ENCODE measurements at places on chromosomes 7 and 10. TPM values are rescaled to one million over a fixed set of nuclear protein-coding genes. Genes with fewer than 3 reads are reported as not detected.

- DNase-seq, result no peak
These were observed 9.4 kb upstream of the CRTAC1 start for GRCh38 chr10:98039690-98040381.

GRCh38 chr7:128022631-128023532, 8.4 kb downstream of the LRRC4 start:
- DNase-seq, result no peak

GRCh38 chr7:1058821-1059199, 14.5 kb downstream of the GPR146 start:
- no peak for DNase-seq

- DNase-seq, result no peak
These were observed 48.3 kb upstream of the ATRNL1 start for GRCh38 chr10:115044891-115045290.

DNA sequence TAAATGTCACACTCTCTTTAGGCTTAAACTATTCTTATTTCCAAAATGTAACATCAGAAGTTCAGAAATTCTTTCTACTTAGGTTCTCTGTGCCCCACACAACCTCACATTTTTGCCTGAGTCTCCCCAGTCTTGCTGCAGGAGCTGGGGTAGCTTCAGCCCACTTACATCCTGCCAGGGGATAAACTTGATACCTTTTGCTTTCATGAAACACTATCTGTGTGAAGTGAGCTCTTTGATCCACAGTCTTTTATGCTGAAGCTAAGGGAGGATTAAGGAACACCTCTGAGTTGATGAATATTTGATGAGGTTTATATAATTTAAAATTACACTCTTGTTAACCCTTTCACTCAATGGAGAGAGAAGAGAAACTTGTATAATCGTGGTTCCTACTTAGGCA, 341.0 kb downstream of the AUTS2 start:
- DNase-seq, result no peak

DNA sequence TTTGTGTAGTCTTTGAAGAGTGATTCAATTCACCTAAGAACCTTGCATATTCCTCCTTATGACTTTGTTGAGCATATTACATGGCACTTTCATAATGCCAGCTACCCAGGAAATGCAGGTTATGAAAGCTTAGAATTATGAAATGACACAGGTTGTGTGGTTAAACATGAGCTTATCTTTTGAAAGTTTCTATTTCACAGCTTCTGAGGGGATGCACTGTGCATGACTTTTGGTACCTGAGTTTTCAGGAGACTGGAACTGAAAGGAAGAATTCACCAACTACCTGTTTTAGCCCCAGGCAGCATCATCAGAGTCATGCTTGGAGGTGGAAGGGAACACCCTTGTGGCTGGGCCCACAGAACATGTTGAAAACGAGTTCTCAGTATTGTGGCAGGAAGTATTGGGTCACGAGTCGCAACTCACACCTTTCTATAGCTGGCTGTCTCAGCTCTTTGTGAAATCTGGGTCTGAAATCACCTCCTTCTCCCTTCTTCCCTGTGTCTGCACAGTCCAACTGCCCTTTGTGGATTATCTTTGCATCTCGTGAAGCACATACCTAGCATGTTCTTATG, 228.2 kb downstream of the PTEN start:
- peak; percentile 88 for DNase-seq

- DNase-seq, result no peak
These were observed 690.3 kb upstream of the FOXK1 start for GRCh38 chr7:3991731-3992231.

DNA sequence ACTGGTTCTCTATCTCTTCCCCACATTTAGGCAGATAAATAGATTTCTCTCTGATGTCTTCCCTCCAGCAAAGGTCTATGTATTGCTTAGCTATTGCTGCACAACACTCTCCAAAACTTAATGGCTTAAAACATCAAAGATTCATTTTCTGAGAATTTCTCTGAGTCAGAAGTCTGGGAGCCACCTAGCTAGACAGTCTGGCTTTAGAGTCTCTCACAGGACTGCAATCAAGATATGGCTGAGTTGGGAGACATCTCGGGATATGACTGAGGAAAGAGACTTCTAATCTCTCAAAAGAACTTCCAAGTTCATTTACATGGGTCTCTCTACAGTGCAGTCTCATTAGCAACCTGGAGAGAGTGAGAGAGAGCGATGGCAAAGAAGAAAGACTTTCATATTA, 553.6 kb upstream of the GHITM start:
- no peak for DNase-seq

DNA sequence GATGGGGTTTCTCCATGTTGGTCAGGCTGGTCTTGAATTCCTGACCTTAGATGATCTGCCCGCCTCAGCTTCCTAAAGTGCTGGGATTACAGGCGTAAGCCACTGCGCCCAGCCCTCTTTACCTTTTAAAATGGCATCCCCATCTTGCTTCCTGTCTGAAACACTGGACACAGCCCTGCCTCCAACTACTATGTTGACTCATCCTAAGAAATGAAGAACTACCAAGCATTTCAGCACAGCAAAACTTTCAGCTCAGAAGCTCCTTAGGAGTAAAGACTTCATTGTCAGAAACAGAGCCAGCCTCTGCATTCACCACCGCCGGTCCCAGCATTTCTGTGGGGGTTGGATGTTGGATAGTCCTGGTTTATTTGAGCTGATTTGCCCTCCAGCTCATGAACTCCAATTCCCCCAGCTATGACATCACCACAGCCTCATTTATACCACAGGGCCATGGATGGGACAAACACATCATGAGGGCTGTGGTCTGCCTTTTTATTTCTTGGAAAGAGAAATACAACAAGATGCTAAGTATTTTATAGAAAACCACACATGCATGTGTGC, 123.5 kb downstream of the ADCY1 start:
- DNase-seq, result peak; percentile 16

- no peak for DNase-seq
These were observed 34.1 kb downstream of the GET4 start for GRCh38 chr7:910441-910861.

GRCh38 chr7:110157631-110158362, 933.1 kb upstream of the LRRN3 start:
- no peak for DNase-seq

GRCh38 chr10:26242706-26243350, 26.3 kb downstream of the GAD2 start:
- DNase-seq, result no peak

DNA sequence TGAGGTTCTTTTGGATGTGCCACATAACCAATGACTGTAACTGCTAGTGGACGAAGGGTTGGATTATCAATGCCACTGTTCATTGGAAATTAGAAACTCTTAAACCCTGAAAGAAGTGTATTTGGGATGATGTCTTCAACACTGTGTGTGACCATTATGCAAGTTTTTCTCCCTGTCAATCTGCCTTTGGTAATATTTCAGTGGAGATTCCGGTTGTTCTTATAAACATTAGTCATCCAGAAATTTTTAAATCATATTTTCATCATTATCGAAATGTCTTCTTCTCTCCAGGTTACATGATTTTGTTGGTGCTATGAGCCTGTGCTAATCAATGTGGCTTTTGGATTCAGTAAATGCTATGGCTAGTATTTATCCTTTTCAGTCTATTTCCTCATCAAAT, 61.7 kb upstream of the KLF6 start:
- no peak for DNase-seq

DNA sequence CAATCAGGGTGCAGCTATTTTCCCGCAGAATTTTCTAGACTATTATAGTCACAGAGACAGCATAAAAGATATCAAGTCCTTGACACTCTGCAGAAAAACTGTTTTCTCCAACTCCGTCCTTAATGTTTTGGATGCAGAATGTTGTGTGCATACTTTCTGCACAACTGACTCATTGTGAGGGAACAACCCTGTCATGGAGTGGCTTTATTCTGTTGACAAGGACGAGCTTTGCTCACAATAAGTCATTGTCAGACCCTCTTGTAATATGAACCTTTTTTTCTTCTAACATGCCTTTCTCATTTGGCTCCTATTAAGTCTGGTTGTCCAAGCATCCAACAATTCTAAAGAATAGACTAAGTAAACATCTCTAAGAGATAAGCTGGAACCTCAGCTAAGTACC, 17.3 kb downstream of the ABCB4 start:
- DNase-seq, result no peak

DNA sequence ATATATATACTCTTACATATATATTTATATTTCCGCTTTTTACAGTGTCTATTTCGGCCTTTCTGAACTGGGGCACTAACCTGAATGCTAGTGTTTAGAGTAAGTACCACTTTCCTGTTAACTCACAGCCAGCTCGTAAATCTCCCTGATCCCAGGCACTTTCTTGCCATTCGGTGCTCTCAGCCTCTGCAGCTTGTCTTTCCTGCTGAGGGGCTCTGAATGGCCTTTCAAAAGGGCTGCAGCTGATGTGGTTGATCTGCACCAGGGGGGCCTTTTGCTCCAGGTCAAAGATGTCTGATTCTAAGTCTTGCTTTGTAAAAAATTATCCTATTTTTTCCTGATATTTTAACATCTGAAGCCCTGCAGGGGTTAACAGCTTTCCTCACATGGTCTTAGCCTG, 25.5 kb upstream of the HPS1 start:
- DNase-seq, result no peak

EBF3 gene
- not detected for total RNA-seq

TUBAL3 gene
- not detected for total RNA-seq

TCF7L2 gene
- 0.26 TPM for total RNA-seq

SLC26A5 gene
- total RNA-seq, result not detected

NPTX2 gene
- not detected for total RNA-seq

PSD gene
- 0.92 TPM for total RNA-seq

PLEKHS1 gene
- not detected for total RNA-seq

OGDH gene
- 114 TPM for total RNA-seq
